Right atrium auricular region (tissue), 2 donors: ENCODE measurements at places on chromosomes 11 and 22. TPM values are rescaled to one million over a fixed set of nuclear protein-coding genes. Genes with fewer than 3 reads are reported as not detected.
A peak's percentile ranks its signal among the peaks of the same experiment; 100 is the strongest.

TMPRSS13 gene
- not detected for total RNA-seq

DNA sequence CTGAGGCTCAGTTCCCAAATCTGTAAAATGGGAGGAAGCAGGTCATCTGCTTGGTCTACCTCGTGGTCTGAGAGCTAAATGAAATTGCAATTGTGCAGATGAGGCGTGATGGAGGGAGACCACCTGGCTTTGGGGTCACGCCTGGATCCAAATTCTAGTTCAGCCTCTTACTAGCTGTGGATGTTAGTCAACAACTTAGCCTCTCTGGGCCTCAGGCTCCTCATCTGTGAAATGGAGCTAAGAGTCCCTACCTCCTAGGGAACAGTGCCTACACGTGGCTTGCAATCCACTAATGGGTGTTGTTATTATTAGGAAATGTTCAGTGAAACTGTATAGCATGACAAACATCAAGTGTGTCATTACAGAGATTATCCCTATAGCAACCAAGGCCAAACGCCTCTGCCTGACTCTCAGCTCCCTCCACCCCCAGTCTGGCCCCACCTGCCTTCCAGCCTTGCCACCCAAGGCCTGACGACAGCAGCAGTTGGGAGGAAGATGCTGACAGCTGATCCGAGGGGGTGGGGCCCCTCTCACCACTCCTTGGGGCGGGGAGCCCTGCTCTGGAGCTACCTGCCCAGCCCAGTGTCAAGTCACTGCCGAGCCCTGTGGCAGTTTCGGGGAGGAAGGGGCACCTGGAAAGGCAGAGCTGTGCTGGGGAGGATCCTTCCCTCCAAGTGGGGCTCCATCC lies 1.7 kb upstream of the RHOD start:
- peak; percentile 69 for DNase-seq

- DNase-seq, result no peak
Observed at GRCh38 chr22:46023558-46023981, 46.6 kb upstream of the WNT7B start.

DNA sequence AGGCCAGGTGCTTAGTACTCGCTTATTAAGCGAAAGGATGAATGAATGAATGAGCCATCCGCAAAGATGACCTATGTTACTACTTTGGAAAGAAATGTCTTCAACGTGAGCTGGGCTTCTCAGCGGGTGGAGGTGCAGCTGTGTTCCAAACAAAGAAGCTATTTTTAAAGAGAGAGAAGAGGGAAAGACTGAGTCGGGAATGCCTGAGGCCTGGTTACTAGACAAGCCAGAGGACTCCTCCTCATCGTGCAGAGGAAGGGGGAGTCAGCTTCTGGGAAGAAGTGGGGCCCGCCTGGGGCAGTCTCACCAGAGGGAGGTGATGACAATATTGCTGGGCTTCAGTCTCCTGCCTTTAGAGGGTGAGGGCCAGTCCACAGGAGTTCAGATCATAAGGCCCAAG lies 30.4 kb upstream of the CD5 start:
- DNase-seq, result no peak
